Ascending aorta (tissue), 2 donors: ENCODE measurements at places on chromosomes 12 and 14.

- no peak for DNase-seq
Measured at GRCh38 chr12:17841496-17841895, 248.5 kb downstream of the RERGL start.

DNA sequence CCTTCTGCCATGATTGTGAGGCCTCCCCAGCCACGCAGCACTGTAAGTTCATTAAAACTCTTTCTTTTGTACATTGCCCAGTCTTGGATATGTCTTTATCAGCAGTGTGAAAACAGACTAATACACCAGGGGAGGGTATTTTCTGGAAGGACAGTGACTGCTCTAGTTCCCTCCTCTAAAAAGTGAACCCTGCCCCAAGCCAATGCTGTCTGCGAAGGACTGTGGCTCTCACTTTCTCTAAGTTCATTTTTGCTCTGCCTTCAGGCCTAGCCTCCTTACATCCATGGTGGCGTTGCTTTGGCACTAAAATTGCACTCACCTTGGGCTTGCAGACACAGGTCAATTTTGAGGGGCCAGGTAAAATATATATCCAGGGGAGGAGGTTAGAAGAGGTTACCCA lies 323.0 kb downstream of the VRK1 start:
- DNase-seq, result no peak

GRCh38 chr12:110244829-110245228 lies 36.2 kb upstream of the ATP2A2 start:
- DNase-seq, result no peak

GRCh38 chr14:74297986-74298385 lies 4.7 kb downstream of the ABCD4 start:
- DNase-seq, result no peak

DNA sequence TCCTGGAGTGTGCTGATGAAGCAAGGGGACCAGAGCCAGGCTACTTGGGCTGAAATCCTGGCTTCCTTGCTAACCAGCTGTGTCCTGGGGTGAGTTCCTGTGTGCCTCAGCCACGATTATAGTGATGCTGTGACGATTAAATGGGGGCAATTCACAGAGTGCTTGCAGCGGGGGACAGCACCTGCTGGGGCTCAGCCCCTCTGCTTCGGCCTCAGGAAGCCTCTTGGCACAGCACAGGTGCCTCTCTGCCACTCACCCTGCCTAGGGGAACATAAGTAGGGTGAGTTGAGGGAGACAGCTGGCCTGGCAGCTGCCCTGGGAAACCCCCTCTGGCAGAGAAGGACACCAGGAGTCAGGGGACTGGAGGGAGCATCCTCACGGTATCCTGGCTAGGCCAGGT lies 9.4 kb downstream of the KRT80 start:
- DNase-seq, result no peak

GRCh38 chr12:1463073-1463905 lies 131.1 kb downstream of the FBXL14 start:
- no peak for DNase-seq

GRCh38 chr14:57408037-57408436 lies 17.7 kb downstream of the NAA30 start:
- no peak for DNase-seq
